ENCODE measurements at places on chromosomes 2 and 18. TPM values are rescaled to one million over a fixed set of nuclear protein-coding genes. Genes with fewer than 3 reads are reported as not detected.

DNA sequence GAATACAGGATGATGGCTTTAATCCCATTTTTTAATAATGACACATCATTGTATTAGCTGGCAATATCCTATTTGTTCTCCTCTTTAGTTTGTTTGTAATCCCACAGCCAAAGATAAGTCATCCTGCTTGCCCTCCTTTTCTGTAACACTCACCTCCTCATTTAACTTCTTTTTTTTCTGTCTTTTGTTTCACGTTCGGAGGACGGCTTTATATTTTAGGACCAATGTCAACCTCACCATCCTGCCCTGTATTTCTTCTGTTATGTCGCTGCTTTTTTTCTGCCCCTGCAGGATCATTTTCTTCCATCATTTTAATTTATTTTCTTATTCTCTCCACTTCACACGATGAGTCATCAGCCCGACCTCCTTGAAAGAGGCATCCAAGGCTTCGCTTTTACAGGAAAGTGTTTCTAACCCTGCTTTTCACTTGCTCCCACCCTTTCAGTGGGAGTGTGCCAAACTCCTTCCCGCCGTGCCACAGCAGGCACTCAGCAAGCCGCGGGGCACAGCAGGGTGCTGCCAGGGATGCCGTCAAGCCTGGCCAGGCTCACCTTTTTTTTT is 11.4 kb downstream of the RAB31 start:
- no peaks in the 10 kb centered on the region for H3K27me3 ChIP-seq
- DNase-seq, result no peak
- peak overlapping the region; percentile 14 for H3K27ac ChIP-seq
- peaks cover 6% of the 10 kb centered on the region for H3K36me3 ChIP-seq
- H3K4me1 ChIP-seq, result peaks cover 8% of the 10 kb centered on the region

- H3K27me3 ChIP-seq, result no peaks in the 10 kb centered on the region
- H3K27ac ChIP-seq, result no peak overlapping the region
- H3K4me1 ChIP-seq, result no peaks in the 10 kb centered on the region
- DNase-seq, result no peak
Observed at GRCh38 chr2:207970826-207971180, 54.5 kb downstream of the PLEKHM3 start.

- peaks cover 16% of the 10 kb centered on the region for H3K4me1 ChIP-seq
- H3K27me3 ChIP-seq, result no peaks in the 10 kb centered on the region
- no peak overlapping the region for H3K27ac ChIP-seq
Observed at GRCh38 chr2:64448041-64448426, 5.9 kb upstream of the LGALSL start.

PEX13 gene
- 17.8 TPM for total RNA-seq

DNA sequence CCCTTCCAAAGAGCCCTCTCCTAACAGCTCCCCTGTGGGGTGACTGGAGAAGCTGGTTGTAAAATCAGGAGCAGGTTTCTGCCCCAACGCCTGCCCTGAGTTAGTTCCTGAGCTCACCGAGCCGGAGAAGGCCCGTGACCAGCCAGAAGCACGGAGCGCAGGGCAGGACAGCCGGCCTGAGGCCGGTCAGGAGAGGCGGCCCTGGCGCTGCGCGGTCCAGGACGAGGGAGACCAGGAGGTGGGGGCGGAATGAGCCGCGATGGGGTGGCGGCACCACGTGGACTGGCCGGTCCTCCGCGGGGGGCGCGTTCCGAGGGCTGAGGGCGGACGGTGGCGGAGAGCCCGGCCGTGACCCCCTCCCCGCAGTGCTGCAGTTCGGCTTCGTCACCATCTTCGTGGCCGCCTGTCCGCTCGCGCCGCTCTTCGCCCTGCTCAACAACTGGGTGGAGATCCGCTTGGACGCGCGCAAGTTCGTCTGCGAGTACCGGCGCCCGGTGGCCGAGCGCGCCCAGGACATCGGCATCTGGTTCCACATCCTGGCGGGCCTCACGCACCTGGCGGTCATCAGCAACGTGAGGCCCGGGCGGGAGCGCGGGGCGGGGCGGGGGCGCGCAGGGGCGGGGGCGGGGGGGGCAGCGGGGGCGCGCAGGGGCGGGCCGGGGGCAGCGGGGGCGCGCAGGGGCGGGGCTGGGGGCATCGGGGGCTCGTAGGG is 29.0 kb downstream of the ANO7 start:
- peak; percentile 72 for DNase-seq
- peak overlapping the region; percentile 75 for H3K4me3 ChIP-seq
- no peaks in the 10 kb centered on the region for H3K36me3 ChIP-seq
- peak overlapping the region; percentile 89 for H3K27ac ChIP-seq
- no peaks in the 10 kb centered on the region for H3K4me1 ChIP-seq

All from heart left ventricle (tissue), 16 donors.